K562 (cell line): ENCODE measurements at places on chromosomes 1 and 21. TPM values are rescaled to one million over a fixed set of nuclear protein-coding genes. Genes with fewer than 3 reads are reported as not detected.

The CNN3 gene
- total RNA-seq: 0.56 and 0.62 TPM in 2 replicates

GRCh38 chr1:91548376-91549040 lies 47.9 kb downstream of the CDC7 start:
- no peak for DNase-seq

- no peak for DNase-seq
Observed at GRCh38 chr1:117092594-117092993, 29.0 kb downstream of the TRIM45 start.

GRCh38 chr21:17343055-17343454 lies 169.8 kb upstream of the CXADR start:
- no peak for DNase-seq

The KIAA0040 gene
- 12.1 and 13.1 TPM in 2 replicates for total RNA-seq

The CFAP141 gene
- not detected in 2 replicates for total RNA-seq

The SPRR4 gene
- not detected in 2 replicates for total RNA-seq
